ENCODE measurements at places on chromosomes 7 and 10.

GRCh38 chr7:68963552-68963951, 634.7 kb upstream of the AUTS2 start:
- DNase-seq = no peak

DNA sequence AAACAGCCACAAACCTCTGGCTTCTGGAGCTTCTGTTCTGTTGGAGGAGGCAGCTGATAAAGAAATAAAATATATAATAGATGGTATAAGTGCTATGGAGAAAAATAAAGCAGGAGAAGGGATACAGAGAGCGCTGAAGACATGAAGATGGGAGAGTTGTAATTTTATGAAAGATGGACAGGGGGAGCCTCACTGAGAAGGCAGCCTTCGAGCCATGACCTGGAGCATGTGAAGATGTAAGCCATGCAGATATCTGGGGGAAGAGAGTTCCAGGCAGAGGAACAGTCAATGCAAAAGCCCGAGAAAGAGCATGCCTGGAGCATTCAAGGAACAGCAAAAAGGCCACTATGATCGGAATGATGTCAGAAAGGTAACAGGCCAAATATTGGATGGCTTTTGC, 187.5 kb downstream of the KIAA1217 start:
- DNase-seq = no peak

DNA sequence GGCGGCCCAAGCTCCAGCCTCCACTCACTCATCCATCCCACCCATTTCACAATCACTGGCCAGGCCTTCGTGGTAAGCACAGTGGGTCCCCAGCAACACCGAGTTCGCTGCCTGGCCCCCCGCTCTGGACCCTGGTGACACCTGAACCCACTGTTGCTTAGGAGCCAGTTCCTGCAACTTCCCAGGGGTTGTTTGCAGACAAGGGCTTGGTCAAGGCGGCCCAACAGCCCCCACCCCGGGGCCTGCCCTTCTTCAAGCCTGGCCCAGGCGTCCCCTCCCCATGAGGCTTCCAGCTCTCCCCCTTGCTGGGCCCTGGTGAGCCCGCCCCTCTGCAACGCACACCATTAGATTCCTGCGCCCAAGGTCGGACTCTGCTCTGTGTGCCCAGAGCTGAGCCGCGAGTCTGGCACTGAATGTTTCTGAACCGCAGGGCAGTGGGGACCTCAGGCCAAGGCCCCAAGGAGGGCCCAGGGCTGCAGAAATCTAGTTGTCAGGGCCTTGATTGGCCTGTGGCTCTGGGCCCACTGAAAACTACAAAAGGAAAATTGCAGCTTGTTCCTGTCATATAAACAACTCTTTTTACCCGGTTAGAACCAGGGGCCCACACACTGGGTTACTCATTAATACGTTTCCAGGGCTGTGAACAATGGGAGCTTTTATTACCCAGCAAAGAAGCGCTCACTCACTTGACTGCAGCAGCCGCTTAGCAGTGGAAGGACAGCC, 2.1 kb upstream of the COX19 start:
- DNase-seq = no peak

DNA sequence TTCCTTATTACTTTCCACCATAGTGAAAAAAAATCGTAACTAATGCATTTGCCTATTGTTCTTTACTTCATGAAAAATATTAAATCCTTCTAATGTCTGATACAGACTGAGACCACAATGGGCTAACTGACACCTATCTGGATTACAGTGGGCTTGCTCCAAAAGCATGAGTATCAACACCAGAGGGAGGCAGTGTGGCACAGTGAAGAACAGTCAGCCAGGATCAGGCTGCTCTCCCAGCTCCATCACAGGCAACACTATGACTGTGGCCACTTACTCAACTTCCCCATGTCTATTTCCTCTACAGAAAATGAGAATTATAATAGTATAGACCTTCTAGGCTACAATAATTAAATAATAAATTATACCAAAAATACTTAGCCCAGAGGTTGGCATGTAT, 97.2 kb downstream of the SLC25A13 start:
- no peak for DNase-seq

DNA sequence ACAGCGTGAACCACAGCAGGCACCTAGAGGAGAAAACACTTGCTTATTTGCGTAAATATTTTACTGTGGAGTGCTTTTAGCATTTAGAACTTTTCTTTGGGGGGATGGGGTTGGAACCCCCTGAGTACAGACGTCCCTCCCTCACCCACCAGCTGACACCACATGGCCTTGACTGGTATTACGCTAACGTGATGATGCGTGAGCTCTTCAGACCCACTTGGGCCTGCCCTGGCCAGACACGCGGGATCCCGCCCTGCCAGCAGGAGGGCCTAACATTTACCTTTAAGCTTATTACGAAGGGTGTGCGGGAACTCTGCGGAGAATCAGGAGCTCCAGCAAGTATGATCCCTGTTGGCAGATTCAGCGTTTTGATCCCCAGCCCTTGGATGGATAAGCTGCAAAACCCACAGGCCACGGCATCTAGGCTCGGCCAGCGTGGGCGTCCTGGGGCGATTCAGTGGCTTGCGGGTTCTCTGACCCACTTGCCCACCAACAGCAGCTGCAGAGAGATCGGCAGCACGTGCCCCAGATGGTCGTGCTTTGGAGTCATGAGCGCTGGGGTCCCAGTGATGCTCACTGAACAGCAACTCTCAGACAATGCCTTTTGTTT, 545.5 kb upstream of the FOXK1 start:
- no peak for DNase-seq

- DNase-seq = no peak
Observed at GRCh38 chr10:117214401-117214800, 17.1 kb downstream of the KCNK18 start.

DNA sequence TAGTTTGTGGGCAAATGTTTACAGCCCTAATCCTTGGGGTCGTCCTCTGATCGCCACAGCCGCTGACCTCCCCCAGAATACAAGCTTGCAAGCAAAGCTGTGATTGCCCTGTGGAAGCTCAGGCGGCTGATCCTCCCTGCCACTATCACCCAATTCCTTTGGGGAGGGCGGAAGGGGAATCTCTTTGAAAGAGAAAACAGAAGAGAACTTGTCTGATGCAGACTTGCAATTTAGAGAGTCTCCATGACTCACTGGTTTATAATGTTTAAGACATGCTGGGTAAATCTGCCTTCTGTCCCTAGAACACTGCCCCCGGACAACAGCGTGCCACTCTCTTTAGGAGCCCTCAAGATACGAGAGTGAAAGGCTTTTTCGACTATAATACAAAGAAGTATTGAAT, 75.5 kb downstream of the NRP1 start:
- no peak for DNase-seq

GRCh38 chr7:5665094-5666025, 116.1 kb downstream of the RNF216 start:
- DNase-seq = peak; percentile 68

- DNase-seq = peak; percentile 70
Observed at GRCh38 chr7:50068026-50068425, 25.0 kb downstream of the ZPBP start.

DNA sequence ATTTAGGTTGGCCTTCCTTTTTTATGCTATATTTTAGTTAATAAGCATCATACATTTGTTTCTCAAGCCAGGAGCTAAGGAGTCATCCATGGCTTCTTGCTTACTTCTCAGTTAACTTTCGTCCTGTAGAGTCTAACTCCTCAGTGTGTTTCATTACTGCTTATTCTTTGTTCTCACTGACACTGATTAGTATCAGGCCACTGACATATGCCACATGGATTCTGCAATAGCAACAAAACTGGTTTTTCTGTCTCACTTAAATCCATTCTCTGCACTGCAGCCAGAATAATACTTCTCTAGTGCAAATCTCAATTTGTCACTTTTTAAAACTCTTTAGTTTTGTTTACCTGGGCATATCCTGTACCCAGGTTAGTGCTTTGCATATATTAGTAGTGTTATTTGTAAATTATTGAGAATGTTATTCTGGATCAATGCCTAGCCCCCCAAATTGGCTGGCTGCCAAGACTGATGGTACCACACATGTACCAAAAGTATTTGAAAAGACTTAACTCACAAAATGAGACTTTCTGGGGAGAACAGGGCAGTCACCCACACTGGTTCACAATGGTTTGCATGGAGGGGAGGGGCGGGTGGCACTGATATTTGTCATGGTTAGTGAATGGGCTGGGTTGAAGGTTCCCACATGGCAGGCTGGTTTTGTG, 79.1 kb downstream of the CCSER2 start:
- no peak for DNase-seq

- DNase-seq = no peak
Observed at GRCh38 chr10:103802637-103803353, 52.6 kb downstream of the SH3PXD2A start.

Measured in NCI-H1105 treated with DMSO at 0.1 percent for 48 hours (cell line).